ENCODE measurements at places on chromosomes 4 and X.

DNA sequence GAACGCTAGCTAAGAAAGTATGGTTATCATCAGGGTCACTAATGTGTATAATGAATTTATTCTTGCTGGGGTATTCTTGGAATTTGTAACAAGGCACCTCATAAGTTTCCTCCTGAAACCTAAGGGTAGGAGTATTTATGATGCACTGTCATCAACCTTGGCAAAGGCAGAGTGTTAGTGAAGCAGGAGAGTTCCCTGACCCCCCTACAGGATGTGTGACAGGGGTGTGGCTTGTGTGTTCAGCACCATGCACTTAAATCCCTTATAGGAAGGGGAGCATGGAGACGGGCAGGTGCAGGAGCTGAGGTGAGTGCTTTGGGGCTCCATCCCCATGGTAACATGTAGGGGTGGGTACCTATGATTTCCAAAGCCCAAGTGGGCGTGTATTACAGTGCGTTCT lies 237.7 kb downstream of the GALNTL6 start:
- DNase-seq, result no peak

GRCh38 chr4:135508006-135508714 lies 1306.6 kb upstream of the PABPC4L start:
- no peak for DNase-seq

DNA sequence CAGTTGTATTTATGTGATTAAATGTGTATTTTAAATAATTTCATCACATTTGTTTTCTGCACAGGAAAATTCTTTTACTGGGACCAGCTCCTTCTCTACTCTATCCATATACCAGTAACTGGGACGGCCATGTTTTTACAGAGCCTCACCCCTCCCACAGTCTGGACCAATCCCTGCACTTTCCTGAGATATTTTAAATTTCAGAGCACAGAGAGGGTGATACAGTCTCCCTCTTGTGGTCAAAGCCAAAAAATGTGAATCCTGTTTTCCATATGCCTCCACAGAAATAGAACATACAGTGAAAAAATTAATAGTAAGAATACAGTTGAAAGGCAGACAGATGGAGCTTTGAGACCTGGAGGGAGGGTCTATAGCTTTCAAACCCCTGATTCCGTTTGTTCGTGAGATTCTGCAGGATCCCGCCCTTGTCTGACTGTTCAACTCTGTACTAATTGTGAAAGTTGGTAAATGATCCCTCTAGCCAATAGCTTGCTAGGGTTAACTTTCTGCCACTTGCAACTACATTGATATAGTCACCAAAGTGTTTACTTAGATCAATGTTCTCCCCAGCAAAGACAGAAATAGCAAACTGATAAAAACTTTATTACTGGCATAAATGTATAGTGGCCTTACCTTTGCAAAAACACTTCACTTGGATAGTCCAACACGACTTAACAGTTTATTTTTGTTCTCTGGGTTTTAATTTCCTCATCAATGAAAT lies 172.2 kb downstream of the PPARGC1A start:
- no peak for DNase-seq

DNA sequence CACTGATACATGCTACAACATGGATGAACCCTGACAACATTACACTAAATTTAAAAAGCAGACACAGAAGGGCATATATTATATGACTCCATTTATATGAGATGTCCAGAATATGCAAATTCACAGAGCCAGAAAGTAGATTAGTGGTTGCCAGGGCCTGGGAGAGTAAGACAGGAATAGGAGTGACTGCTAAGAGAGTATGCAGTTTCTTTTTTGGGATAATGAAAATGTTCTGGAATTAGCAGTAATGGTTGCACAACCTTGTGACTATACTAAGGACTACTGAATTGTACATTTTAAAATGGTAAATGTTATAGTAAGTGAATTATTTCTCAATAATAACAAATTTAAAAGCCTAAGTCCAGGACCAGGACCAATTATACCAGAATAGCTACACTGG lies 29.5 kb upstream of the NUP54 start:
- no peak for DNase-seq
